Right forelimb (tissue), 1 donor: ENCODE measurements at places on chromosomes 2 and 18.

DNA sequence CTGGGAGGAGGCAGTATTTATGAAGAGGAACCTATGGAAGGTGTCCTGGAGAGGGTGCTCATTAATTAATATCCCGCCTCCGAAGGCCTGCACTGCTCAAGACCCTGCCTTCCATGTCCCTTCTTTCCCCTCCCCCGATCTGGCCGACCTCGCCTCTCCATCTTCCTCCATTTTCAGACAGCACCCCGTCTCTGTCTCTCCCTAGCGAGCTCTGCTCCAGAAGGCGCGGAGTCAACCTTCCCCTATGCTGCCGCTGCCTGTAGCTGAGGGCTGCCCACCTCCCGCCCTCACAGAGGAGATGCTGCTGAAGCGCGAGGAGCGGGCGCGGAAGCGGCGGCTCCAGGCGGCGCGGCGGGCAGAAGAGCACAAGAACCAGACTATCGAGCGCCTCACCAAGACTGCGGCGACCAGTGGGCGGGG, 1.1 kb upstream of the WBP1 start:
- DNase-seq: no peak

GRCh38 chr2:172859581-172860335, 124.1 kb downstream of the RAPGEF4 start:
- DNase-seq: no peak

DNA sequence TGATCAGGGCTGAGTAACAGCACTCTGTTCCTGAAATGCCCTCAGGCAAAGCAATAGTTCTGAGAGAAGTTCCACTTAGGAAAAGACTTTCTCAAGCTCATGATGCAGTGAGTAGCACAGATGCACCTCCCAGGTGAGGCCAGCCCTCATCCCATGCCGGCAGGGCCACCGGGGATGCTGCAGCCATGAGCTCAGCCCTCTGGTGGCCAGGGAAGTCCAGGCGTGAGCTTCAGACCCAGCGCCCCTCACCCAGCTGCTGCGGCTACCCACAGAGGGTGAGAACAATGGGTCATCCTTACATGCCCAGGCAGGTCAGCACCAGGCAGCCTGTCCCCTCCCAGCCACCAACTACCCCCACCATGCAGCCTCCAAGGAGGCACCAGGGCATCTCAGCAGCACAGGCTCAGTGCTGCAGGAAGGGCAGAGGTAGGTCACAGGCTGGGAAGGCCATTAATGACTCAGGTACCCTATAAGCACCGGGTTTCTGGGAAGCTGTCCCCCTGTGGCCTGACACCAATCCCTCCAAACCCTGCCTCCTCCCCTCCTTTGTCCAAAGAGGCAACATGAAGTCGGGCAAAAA, 50.6 kb downstream of the TTC32 start:
- DNase-seq: peak; percentile 30

- no peak for DNase-seq
Measured at GRCh38 chr2:101517758-101518271, 42.9 kb upstream of the RFX8 start.

- DNase-seq: no peak
Measured at GRCh38 chr2:49754381-49754780, 600.1 kb upstream of the FSHR start.

DNA sequence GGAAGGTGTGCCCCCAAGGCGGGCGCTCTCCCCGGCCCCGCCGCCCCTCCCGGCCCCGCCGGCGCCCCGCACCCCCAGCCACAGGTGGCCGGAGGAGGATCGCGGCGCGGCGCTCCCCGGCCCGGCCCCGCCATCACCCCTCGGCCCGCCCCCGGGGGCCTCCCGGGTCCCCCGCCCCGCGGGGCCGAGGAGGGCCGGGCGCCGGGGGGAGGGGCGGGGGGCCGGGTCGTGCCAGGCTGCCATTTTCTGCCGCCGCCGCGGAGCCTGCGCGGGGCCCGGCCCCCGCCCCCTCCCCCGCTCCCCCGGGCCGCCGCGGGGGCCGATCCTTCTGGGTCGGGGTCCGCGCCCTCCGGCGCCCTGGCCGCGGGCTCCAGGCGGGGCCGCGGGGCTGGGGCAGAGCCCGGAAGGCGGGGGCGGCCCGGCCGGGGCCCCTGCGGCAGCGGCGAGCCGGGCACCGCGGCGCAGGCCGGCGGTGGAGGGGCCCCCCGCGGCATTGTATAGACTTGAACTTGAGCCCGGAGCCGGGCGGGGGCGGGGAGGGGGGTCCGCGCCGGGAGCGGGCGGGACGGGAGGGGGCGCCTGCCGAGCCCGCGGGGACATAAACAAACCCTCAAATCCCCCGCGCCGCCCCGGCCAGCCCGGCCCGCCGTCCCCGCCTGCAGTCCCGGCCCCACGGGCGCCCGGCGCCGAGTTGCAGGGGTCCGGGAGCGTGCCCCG, 556 bp downstream of the DNMT3A start:
- peak; percentile 79 for DNase-seq

- DNase-seq: no peak
Measured at GRCh38 chr18:32891130-32891529, 118.3 kb upstream of the KLHL14 start.

GRCh38 chr2:231297108-231297908, 98.2 kb upstream of the B3GNT7 start:
- DNase-seq: no peak

DNA sequence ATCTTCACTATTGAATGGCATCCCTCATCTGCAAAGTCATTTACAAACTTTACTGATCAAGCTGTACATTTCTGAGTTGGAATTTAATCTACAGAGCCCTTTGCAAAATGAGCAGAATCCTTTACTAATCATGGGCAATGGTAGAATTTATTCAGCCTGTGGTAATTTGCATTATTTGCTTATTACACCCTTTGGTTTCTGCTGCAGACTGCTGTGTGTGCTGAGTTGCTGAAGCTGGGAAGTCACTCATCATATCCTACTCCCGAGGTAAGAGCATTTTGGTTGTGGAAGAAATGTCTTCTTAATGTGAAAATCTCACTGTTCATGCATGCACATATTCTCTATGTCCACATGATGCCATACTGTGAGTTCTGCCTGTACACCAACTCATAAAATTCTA, 357.4 kb upstream of the SLC39A10 start:
- DNase-seq: no peak

GRCh38 chr2:169979025-169979424, 151.8 kb downstream of the UBR3 start:
- no peak for DNase-seq

DNA sequence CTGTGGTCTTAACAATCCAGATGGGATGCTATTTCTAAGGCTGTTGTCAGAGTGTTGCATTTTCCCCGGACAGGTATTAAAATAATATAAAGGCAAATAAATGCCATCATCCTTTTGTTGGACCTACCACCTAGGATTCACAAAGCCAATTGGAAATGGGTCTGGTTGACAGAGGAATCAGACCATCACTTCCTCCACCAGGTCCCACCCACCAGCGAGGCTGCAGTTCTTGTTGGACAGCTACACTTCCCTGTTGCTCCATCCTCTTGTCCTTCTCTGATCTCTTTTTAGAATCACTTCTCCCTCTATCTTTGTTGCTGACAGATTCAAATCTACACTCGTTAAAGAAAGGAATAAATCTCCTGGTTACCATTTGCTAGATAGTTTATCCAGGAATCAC, 1.1 kb downstream of the TMEM169 start:
- no peak for DNase-seq

GRCh38 chr18:8895341-8895740, 190.0 kb downstream of the MTCL1 start:
- no peak for DNase-seq

GRCh38 chr18:8003878-8004675, 437.0 kb downstream of the PTPRM start:
- DNase-seq: no peak

- DNase-seq: no peak
Measured at GRCh38 chr2:235647877-235648276, 154.0 kb downstream of the AGAP1 start.

GRCh38 chr2:68726608-68727367, 7.8 kb upstream of the ARHGAP25 start:
- no peak for DNase-seq

DNA sequence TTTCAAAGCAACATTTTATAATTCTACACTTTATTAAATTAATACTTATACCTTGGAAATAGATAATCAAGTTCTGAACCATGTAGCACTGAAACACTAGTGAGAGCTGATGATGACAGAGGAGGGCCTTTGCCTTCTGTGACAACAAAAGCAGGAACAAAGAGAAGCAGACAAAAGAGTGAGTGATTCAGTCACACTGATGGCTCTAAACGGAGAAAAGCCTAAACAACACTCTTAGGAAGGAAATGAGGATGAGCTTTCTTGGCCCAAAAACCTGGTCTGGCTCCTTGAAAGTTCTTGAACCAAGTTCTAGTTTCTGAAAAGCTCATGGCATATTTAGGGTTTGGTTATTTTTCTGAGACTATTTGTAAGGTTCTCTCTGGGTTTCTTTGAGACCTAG, 271.9 kb downstream of the DPP10 start:
- DNase-seq: no peak

GRCh38 chr2:124678043-124678442, 653.0 kb downstream of the CNTNAP5 start:
- DNase-seq: no peak

GRCh38 chr2:232543491-232543890, 4.0 kb downstream of the CHRNG start:
- DNase-seq: no peak

GRCh38 chr2:11391942-11392266, 47.5 kb upstream of the ROCK2 start:
- no peak for DNase-seq

DNA sequence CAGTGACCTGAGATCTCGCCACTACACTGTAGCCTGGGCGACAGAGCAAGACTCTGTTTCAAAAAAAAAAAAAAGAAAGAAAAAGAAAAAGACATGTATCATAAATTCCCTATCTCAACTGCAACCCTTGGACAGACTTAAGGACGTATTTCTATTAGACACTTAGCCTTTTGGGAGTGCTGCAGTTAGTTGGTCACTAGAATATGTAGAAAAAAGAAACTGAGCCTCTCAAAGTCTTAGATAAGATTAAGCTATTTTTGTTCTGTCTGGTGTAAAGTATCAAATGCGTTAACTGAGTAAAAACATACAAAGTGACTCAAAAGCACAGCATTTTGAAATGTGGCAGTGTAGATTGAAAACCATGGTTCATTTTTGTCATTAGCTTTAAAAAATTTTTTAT, 7.3 kb downstream of the NBEAL1 start:
- DNase-seq: no peak

- DNase-seq: no peak
Measured at GRCh38 chr2:236677368-236677767, 107.7 kb downstream of the ACKR3 start.

DNA sequence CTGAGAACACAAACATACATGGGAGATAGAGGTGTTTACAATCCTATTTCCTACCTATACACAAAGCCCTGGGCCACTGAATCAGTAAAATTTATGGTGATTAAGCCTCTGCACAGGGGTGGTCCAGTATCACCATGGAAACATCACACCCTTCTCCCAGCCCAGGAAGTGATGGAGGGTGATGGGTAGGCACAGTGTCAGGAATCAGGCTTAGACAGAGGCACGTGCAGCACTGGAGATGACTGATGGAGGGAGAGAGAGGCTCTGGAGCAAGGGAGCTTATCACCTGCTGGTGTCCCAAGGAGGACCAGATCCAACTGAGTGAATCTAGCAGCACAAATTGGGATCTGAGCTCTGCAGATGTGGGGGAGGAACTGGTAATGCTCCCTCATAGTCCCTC, 117.2 kb downstream of the RPIA start:
- DNase-seq: no peak

- DNase-seq: no peak
Measured at GRCh38 chr2:233399306-233400225, 45.3 kb downstream of the DGKD start.

- peak; percentile 73 for DNase-seq
Measured at GRCh38 chr2:9311488-9311887, 104.9 kb downstream of the ASAP2 start.

GRCh38 chr2:182587831-182588230, 128.2 kb upstream of the DNAJC10 start:
- DNase-seq: no peak

DNA sequence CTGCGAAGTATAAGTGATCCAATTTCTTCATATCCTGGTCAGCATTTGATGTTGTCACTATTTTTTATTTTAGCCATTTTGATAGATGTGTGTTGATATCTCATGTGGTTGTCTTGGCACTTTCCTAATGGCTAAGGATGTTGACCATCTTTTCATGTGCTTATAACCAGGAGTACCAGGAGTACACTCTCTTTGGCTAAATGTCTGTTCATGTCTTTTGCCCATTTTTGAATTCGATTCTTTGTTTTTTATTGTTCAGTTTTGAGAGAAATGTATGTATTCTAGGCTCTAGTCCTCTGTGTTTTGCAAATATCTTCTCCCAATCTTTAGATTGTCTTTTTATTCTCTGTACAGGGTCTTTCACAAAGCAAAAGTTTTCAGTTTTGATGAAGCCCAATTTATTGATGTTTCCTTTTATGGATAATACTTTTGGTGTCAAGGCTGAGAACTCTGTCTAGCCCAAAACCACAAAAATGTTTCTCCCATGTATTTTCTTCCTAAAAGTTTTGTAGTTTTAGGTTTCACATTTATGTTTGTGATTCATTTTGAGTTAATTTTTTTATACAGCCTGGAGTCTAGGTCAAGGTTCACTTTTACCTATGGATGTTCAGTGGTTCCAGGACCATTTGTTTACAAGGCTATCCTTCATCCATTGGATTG, 65.4 kb downstream of the SDC1 start:
- no peak for DNase-seq

- DNase-seq: no peak
Measured at GRCh38 chr2:159091381-159091780, 122.9 kb downstream of the TANC1 start.

GRCh38 chr2:217168496-217168895, 308.6 kb upstream of the TNP1 start:
- peak; percentile 65 for DNase-seq
